Islet precursor cell (in vitro differentiated cells): ENCODE measurements at places on chromosomes 2 and 18.

DNA sequence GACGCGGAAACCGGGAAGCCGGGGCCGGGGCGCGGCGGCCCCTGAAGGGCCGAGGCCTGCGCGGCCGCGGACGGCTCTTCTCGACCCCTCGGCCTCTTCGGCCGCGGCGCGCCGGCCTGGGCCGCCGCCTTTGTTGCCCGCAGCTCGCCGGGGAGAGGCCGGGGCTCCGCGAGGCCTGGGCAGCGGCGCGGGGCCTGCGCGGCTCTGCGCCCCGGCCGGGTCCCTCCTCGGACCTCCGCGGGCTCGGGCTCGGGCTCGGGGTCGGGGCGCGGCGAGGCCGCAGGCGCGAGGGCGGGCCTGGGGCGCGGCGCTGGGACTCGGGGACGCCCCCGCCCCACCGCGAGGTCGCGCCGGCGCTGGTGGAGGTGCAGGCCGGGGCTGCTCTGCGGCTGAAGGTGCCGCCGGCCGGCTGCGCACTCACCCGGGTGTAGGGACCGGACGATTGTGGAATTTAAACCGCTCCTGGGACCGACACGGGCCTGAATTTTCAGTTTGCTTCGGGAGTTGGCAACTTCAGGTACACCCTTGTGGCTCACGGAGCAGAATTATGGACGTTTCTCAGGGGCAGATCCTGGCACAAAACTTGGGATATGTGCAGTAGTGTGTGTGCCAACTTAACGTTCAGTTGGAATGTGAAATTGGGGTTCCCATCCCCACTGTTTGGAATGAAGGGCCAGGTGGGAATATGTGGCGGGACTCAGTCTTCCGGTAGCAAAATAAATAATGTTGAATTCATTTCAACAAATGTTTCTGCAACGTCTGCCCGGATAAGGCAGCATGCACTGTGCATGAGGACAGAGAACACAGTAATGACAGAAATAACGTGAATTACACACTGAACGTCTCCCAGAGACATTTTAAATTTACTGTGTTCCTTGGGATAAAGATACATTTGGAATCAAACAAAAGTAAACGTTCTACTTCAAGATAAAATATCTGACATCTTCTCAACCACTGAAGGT is 787 bp downstream of the SOCS6 start:
- no peak for DNase-seq

DNA sequence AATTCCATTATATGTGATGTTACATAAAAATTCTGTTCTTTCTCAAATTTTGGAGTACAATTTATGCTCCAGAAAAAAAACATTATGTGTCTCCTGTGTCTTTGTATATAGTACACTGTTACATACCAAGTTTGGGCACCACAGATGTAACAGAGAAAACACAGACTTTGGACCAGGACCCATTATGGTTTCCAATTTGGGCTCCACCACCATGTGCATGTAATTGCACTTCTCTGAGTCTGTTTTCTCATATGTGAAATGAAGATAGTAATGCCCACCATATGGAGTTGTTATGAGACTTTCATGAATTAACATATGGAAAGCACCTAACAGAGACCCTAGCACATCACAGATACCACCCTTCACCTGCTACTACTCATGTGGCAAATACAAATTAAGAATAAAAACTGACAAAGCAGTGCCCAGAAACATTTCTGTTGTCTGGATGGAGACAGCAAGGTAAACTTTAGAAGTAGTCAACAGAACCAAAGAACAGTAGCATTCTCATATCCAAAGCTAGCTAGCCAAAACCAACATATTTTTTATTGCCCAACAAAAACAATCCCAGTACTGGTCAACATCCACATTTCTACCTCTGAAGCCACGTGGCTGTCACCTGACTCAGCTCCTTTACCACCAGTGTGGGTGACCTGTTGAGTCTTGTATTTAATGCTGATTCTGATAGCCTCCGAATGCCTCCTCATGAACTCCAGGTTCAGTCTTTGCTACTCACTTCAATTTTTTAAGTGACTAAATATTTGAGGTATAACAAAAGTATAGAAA is 42.9 kb downstream of the ANTXR1 start:
- DNase-seq, result no peak

GRCh38 chr2:122739732-122740593 is 984.5 kb downstream of the TSN start:
- no peak for DNase-seq

DNA sequence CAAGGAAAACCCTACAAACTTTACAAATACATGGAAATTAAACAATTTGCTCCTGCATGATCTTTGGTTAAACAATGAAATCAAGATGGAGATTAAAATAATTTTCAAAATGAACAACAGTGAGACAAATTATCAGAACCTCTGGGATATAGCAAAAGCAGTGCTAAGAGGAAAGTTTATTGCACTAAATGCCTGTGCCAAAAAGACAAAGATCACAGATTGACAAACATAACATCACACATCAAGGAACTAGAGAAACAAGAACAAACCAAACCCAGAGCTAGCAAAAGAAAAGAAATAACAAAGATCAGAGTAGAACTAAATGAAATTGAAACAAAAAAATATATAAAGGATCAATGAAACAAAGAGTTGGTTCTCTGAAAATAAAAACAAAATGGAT is 95.2 kb upstream of the FBXO11 start:
- no peak for DNase-seq

- DNase-seq, result peak; percentile 66
Observed at GRCh38 chr2:109472974-109473373, 140.8 kb downstream of the SEPTIN10 start.

- DNase-seq, result no peak
Observed at GRCh38 chr2:210577263-210578071, 21.1 kb downstream of the CPS1 start.

- DNase-seq, result no peak
Observed at GRCh38 chr2:23746141-23746863, 180.6 kb downstream of the ATAD2B start.

GRCh38 chr2:150619607-150620330 is 132.3 kb upstream of the RND3 start:
- peak; percentile 76 for DNase-seq
